ENCODE measurements at places on chromosomes 3 and 15. TPM values are rescaled to one million over a fixed set of nuclear protein-coding genes. Genes with fewer than 3 reads are reported as not detected.

DNA sequence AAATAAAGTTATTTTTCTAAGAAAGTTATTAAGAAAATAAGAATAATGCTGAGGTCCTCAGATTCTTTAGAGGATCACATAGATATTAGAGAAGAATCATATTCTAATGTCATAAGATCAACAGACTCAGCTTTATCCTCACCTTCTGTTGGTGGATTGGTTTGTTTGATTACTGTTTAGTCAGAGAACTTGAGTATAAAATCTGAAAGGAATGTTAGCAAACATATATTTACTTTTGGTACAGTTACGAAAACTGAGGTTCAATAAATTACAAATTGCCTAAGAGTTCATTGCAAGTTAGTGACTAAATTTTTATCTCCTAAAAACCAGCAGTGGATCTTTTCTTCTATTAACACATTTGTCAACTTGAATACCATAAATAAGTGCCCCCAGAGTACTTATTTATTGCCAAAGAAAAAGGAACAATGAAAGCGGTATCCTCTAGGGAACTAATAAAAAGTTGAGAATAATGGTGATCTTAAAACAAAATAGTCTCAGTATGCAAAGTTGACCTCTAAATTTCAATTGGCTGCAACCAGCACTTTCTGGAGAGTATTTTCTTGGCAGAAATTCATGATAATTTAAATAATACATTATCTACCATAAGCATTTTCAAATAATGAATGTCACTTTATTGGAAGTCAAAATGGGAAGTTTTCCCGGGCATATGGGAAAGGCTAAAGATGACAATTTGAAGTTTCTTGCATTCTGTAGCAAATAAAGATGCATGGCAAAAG lies 296.8 kb downstream of the OTOL1 start:
- no peak for DNase-seq

GRCh38 chr3:13110678-13111116 lies 37.5 kb upstream of the IQSEC1 start:
- no peak for DNase-seq

DNA sequence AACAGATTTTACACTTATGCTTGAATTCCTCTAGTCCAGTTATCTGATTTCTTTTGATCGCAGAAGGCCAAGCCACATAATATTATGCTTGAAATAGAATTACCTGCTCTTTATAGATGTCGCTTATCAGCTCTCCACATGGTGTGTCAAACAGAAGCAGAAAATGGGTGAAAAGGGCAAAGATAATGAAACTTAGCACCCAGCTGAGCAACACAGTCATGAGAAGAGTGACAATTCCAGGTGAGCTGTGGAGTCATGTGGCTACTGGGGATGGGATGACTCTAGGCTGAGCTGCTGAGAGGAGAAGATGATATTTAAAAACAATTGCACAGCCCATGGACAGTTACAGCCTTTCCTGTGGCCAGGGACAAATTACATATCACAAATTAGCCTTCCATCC lies 398.7 kb upstream of the PDZRN3 start:
- no peak for DNase-seq

RAD18 gene
- total RNA-seq = 13.6 TPM

DNA sequence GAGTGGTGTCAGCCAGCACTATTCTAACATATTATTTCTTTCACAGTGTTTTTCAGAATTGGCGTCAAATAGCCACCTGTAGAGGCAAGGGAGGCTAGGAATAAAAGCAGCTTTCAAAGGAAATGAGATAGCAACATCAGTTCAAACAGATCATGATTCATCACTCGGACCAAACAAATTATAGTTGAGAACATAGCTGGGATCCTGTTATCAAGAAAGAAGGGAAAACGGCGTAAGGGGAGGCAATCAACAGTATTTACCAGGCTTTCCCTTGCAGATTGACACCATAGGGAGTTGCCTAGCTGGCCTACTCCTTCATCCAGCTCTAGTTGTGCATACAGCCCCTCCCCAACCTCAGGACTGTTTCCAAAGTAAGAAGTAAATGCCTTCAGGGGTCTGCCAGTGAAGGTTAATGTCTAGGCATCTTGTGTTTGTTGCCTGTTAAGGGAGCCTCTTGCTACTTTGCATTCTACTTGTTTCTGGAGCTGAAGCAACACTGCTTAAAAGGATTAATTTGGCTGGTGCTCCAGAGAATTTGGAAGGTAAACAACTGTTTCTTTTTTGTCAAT lies 286.5 kb downstream of the NSUN3 start:
- DNase-seq = no peak

DNA sequence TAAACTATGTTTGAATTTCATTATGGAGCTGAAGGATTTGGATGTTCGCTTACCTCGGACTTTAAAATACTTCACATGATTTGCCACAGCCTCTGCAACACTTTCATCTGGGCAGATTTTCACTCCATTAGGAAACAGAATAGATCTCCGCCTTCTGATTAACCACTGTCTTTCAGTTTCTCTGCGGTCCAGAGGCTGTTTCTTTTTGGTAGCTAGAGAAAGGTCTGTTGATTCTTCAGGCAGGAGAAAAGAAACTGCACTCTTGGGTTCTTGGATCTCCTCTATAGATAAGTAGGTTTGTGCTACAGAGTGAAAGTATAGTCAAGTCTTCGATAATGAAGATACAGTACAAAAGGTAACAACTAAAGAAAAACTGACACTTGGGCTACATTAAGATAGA lies 844 bp downstream of the IMPG2 start:
- no peak for DNase-seq

DNA sequence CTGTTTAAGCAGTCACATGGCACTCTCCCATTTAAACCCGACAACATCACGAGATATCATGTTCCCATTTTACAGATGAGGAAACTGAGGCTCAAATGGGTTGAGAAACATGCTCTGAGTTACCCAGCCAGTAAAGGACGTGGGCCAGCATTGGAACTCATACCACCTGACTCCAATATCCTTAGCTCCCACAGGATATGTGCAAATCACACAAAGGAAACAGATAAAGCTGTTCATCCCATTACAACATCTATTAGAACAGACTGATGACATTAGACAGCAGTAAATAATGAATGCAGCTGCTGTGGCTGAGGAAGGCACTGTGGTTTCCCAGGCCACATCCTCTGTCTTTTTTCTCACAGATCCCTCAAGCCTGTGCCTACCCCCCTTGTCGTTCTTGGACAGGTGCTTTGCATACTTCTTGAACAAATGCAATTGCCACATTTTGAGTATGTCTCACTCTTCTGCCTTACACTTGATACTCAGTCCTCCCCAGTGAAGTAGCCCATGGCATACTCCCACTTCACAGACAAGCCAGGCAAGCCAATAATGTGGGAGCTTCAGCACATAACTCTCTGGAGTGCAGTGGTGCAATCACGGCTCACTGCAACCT lies 17.7 kb downstream of the FRMD4B start:
- no peak for DNase-seq

DNA sequence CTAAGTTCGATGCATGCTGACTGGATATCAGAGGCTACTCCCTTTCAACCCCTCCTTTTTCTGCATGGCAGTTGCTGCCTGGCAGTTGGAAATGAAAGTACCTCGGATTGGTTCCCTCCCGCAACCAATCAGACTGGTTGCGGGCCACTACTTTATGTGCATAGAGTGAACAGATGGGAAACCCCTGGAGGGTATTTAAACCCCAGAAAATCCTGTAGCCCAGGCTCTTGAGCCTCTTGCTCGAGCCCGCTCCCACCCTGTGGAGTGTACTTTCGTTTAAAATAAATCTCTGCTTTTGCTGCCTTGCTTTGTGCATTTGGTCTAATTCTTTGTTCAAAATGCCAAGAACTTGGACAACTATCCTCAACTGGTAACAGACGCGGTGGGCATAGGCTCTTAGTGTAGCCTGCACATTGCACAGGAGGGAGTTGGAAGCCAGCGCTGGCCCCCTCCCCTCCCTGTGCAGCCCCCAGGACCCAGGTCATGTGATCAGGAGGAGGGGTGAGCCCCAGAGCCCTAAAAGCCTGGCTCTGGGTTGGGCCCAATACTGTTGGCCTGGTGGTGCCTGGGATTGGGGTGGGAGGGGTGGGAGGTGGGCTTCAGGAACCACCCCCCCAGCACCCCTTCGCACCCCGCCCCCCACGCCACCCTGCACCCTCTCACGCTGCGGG lies 26.8 kb downstream of the RHCG start:
- DNase-seq = no peak

Measured in NCI-H460 (cell line).